ENCODE measurements at places on chromosomes 5 and 9. TPM values are rescaled to one million over a fixed set of nuclear protein-coding genes. Genes with fewer than 3 reads are reported as not detected.

DMRT2 gene
- not detected for total RNA-seq

DNA sequence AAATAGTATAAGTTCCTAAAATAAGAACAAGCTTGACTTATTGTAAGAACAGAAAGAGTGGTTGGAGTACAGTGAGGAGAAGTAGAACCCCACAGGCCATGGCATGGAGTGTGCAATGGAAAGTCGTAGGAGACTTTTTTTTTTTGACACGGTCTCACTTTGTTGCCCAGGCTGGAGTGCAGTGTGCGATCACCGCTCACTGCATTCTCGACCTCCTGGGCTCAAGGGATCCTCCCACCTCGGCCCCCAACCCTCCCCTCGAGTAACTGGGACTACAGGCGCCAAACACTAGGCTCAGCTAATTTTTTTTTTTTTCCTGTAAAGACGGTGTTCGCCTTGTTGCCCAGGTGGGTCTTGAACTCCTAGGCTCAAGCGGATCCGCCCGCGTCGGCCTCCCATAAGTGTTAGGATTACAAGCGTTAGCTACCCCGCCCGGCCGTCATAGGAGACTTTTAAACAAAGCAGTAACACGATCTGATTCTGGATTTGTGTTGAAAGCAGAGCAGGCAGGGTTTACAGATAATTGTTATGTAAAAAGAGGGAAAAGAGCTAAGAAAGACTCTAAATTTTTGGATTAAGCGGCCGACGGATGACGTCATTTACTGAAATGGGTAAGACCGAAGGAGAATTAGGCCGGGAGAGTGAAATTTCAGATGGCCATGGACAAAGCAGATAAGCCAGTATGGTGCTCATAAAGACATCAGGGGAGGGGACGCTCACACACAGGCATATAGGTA, 752 bp downstream of the TSTD2 start:
- H3K27me3 ChIP-seq: no peaks in the 10 kb centered on the region
- H3K4me3 ChIP-seq: peak overlapping the region; percentile 93
- DNase-seq: peak; percentile 36
- H3K27ac ChIP-seq: peak overlapping the region; percentile 100

DNA sequence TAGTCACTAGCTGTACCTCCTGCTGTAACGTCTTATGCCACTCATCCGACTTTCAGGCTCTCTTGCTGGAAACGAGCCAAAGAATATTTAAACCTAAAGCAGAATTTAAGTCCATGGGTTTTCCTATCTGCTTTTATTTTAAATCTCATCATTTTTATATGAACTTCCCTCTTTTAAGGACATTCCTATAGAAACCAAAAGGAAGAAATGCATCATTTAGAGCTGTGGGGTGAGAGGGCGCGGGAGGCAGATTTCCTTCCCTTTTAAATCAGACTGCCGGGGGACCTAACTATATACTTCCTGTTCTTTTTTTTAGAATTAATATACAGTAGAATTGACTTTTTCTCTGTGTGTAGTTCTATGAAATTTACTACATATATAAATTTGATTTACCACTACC, 468.8 kb downstream of the BNC2 start:
- no peaks in the 10 kb centered on the region for H3K36me3 ChIP-seq
- H3K4me1 ChIP-seq: no peaks in the 10 kb centered on the region
- no peak overlapping the region for H3K27ac ChIP-seq
- no peak overlapping the region for H3K4me3 ChIP-seq
- H3K27me3 ChIP-seq: peaks cover 4% of the 10 kb centered on the region

KIAA1958 gene
- 6.5 TPM for total RNA-seq

GRCh38 chr9:19934301-19934871, 145.5 kb upstream of the SLC24A2 start:
- H3K27ac ChIP-seq: peak overlapping the region; percentile 16
- peaks cover 13% of the 10 kb centered on the region for H3K4me1 ChIP-seq
- no peaks in the 10 kb centered on the region for H3K36me3 ChIP-seq

DNA sequence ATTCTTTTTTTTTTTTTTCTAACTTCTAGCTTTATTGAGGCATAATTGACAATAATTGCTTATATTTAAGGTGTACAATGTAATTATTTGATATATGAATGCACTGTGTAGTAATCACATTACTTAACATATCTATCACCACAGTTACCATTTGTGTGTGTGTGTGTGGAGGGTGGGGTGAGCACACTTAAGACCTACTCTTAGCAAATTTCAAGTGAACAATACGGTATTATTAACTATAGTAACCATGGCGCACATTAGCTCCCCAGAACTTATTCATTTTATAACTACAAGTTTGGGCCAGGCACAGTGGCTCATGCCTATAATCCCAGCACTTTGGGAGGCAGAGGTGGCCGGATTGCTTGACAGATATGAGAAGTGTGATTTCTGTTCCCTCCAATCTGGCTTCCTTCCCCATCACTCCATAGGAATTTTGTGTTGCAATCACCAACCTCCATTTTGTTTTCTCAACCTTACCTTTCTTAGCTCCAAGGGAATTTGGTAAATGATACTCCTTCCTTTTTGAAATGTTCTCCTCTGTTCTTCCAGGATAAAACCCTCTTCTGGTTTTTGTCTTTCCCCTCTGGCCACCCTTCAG, 14.9 kb downstream of the TXN start:
- no peak overlapping the region for H3K27ac ChIP-seq

- no peak overlapping the region for H3K4me3 ChIP-seq
- H3K27me3 ChIP-seq: peaks cover 1% of the 10 kb centered on the region
- no peaks in the 10 kb centered on the region for H3K4me1 ChIP-seq
These were observed 100.8 kb upstream of the CD180 start for GRCh38 chr5:67297376-67297775.

TTC16 gene
- total RNA-seq: 1.2 TPM

DNA sequence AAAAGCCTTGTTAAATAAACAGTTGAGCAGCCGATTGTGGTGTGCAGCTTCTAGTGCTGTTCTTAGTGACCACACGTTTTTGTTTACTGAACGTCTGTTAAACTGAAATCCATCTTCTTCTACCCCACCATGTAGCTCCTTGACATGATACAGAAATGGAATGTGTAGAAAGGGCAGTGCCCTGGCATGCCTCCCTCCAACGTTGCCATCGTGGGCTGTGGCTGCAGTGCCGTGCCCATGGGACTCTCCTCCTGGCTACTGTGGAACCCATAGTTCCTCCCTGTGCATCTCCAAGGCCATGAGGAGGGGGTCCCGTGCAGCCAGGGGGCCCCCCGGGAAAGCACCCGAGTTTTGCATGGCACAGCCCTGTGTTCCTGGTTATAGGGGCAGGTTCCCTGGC, 23.3 kb upstream of the TGFBI start:
- no peak overlapping the region for H3K4me3 ChIP-seq
- H3K27me3 ChIP-seq: peaks cover 3% of the 10 kb centered on the region
- H3K36me3 ChIP-seq: no peaks in the 10 kb centered on the region

PALM2AKAP2 gene
- not detected for total RNA-seq

- no peaks in the 10 kb centered on the region for H3K4me1 ChIP-seq
- H3K36me3 ChIP-seq: no peaks in the 10 kb centered on the region
- H3K27ac ChIP-seq: no peak overlapping the region
These were observed 231.4 kb downstream of the GLIS3 start for GRCh38 chr9:4068449-4068848.

GABRB2 gene
- not detected for total RNA-seq

- no peaks in the 10 kb centered on the region for H3K4me1 ChIP-seq
- H3K4me3 ChIP-seq: no peak overlapping the region
- no peak for DNase-seq
- no peak overlapping the region for H3K27ac ChIP-seq
These were observed 178.0 kb upstream of the DAPK1 start for GRCh38 chr9:87319656-87320055.

- H3K36me3 ChIP-seq: no peaks in the 10 kb centered on the region
- DNase-seq: no peak
- H3K27me3 ChIP-seq: no peaks in the 10 kb centered on the region
- no peak overlapping the region for H3K27ac ChIP-seq
These were observed 77.3 kb downstream of the NFIB start for GRCh38 chr9:14236591-14236990.

LIFR gene
- not detected for total RNA-seq

DNM1 gene
- 1.0 TPM for total RNA-seq

DNA sequence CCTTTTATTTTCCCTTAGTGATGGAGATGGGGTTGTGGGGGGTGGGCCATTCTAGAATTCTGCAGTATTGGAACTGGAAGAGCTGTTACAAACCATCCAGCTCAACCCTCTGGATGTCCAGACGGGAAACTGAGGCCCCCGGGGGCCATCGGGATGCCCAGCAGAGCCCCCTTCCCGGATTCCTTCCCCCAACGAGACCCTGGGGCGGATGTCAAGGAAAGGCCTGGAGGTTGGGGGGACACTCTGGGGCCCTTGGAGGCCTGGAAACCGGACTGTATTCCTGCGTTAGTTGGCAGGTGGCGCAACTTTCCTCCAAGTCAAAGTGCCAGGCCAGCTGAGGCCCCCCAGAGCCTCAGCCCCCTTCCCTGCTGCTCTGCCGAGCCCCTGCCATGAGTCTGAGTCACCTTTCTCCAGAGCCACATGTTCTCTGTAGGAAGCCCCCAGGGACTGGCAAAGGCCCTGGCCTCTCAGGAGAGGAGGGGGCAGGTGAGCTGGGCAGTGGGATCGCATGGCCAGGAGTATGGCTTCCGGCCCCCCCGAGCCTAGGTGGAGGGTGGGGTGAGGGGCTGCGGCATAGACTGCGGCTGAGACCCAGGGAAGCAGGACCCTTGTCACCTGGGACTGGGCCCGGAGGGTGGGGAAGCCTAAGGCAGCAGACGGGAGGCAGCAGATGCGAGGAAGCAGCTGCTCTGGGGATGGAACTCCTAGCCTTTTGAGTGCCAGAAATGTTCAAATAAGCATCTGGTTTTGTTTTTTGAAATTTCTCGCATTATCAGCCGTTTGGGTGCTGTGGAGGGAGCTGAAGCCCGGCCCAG, 17.8 kb upstream of the FIBCD1 start:
- H3K4me1 ChIP-seq: peaks cover 1% of the 10 kb centered on the region
- DNase-seq: no peak
- H3K36me3 ChIP-seq: peaks cover 4% of the 10 kb centered on the region
- H3K27ac ChIP-seq: no peak overlapping the region

DNA sequence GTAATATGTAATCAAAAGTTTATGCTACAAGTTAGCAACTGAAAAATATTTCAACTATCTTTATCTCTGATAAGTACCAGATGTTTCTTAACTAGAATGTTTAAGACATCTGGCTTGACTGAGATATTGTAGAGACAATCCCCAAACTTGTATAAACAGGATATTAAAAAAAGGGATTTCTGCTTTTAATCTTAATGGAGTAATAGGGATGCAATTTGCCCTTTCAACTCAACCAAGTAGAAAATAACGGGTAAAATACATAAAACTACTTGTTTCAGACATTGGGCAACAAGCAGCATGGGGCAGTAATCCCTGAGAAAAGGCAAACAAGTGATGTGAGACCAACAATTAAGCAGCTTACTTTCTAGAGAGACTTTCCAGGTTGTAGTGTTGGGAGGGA, 9.4 kb upstream of the ADAMTS12 start:
- H3K4me1 ChIP-seq: no peaks in the 10 kb centered on the region
- H3K4me3 ChIP-seq: no peak overlapping the region
- peaks cover 5% of the 10 kb centered on the region for H3K27me3 ChIP-seq
- H3K36me3 ChIP-seq: no peaks in the 10 kb centered on the region
- no peak for DNase-seq

SOX30 gene
- 0.10 TPM for total RNA-seq

- no peak overlapping the region for H3K4me3 ChIP-seq
- no peaks in the 10 kb centered on the region for H3K27me3 ChIP-seq
- no peak overlapping the region for H3K27ac ChIP-seq
- no peak for DNase-seq
- H3K4me1 ChIP-seq: no peaks in the 10 kb centered on the region
These were observed 59.0 kb upstream of the UBAC1 start for GRCh38 chr9:136020206-136020605.

SPINK4 gene
- total RNA-seq: not detected

DNA sequence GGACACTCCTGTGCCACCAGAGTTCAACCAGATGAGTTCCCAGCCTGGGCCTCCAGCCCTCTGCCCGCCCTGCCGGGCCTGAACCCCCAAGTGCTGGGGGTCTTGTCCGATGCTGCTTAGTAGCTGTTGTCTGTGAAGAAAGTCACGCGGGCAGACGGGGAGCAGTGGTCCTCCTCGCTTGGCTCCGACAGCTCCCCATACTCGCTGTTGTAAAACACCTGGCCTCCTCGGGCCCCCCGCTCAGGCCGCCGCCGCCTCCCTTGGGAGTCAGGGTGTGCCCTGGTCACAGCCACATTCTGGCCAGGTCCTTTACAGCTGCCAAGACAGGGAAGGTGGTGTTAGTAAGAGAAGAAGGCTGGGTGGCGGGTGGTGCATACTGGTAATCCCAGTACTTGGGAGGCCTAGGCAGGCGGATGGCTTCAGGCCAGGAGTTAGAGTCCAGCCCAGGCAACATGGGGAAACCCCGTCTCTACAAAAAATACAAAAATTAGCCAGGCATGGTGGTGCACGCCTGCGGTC, 11.8 kb upstream of the SCGB3A1 start:
- H3K27me3 ChIP-seq: no peaks in the 10 kb centered on the region
- H3K4me1 ChIP-seq: peaks cover 1% of the 10 kb centered on the region
- no peak overlapping the region for H3K27ac ChIP-seq

- no peak overlapping the region for H3K4me3 ChIP-seq
- H3K36me3 ChIP-seq: peaks cover 15% of the 10 kb centered on the region
- H3K4me1 ChIP-seq: peaks cover 73% of the 10 kb centered on the region
- H3K27me3 ChIP-seq: no peaks in the 10 kb centered on the region
- DNase-seq: no peak
- H3K27ac ChIP-seq: peak overlapping the region; percentile 0
These were observed 185.8 kb downstream of the CD180 start for GRCh38 chr5:67010684-67011409.

DNA sequence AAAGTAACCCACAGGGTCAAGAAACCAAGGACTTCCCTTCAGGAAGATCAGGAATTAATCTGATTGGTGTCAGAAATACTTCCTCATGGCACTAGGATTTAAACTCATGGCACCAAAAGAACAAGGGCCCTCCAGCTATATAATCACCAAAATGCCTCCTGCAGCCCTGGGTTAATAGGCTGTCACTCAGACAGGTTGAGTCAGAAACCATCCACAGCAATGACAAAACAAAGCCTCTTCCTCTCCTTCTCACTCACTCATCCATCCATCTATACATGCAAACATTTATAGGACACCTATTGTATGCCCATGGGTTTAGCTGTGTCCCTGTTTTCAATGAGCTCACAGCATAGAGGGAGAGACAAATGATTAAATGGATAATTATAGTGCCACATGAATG, 62.5 kb upstream of the SPOCK1 start:
- H3K4me1 ChIP-seq: no peaks in the 10 kb centered on the region
- no peaks in the 10 kb centered on the region for H3K36me3 ChIP-seq
- no peak for DNase-seq
- H3K27me3 ChIP-seq: peaks cover 9% of the 10 kb centered on the region
- H3K27ac ChIP-seq: no peak overlapping the region
- H3K4me3 ChIP-seq: no peak overlapping the region

SYK gene
- 0.92 TPM for total RNA-seq

PCDHB2 gene
- not detected for total RNA-seq

DNA sequence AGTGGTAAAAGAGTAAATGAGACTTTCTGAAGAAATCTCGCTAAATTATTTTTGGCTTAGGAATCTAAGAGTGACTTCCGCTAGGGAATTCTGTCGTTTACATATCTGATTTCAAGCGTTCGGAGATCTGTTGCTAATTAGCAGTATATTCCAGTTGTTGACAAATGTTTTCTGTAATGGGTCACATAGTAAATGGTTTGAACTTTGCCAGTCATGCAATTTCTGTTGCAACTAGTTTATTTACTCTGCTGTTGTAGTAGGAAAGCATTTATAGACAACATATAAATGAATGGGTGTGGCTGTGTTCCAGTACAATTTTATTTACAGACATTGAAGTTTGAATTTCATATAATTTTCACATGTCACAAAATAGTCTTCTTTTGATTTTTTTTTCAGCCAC, 57.4 kb upstream of the JAK2 start:
- H3K36me3 ChIP-seq: peaks cover 3% of the 10 kb centered on the region
- H3K4me3 ChIP-seq: no peak overlapping the region
- H3K27me3 ChIP-seq: peaks cover 2% of the 10 kb centered on the region
- no peak overlapping the region for H3K27ac ChIP-seq
- peaks cover 48% of the 10 kb centered on the region for H3K4me1 ChIP-seq

Measured in activated CD4-positive, alpha-beta T cell treated with anti-CD3 and anti-CD28 coated beads, Interleukin-2, amount 10 ng/mL, durations not matched to agents 7 days and 5 days (primary cell).